ENCODE measurements at places on chromosomes 7 and 10.

GRCh38 chr7:64883113-64883905 is 19.8 kb upstream of the ZNF273 start:
- DNase-seq: no peak

DNA sequence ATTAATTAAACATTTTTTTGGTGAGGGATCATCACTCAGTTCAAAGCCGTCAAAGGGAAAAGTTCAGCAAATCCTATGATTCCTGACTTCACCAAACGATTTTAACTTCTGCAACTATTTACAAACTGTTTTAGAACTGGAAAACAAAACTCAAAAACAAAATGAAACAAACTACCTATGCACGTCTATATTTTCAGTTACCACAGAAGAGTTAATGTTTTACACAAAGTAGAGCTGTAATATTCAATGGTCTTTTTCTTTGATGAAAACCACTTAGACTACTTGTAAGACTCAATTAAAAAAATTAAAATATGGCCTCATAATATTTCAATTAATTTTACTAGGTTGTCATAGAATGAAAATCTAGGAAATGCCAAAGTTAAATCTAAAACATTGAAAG is 131.5 kb downstream of the ATE1 start:
- no peak for DNase-seq

- no peak for DNase-seq
Observed at GRCh38 chr7:36295090-36295489, 94.6 kb upstream of the ANLN start.

GRCh38 chr7:105905209-105905909 is 29.0 kb upstream of the ATXN7L1 start:
- no peak for DNase-seq

GRCh38 chr10:45408421-45409319 is 34.7 kb downstream of the ALOX5 start:
- DNase-seq: no peak

- DNase-seq: no peak
Observed at GRCh38 chr10:60003651-60004523, 97.5 kb upstream of the CCDC6 start.

- DNase-seq: no peak
Observed at GRCh38 chr7:78095549-78095948, 297.0 kb downstream of the PHTF2 start.

- no peak for DNase-seq
Observed at GRCh38 chr10:77386838-77387237, 250.8 kb downstream of the KCNMA1 start.

- no peak for DNase-seq
Observed at GRCh38 chr10:404346-404745, 269.1 kb downstream of the ZMYND11 start.

- DNase-seq: no peak
Observed at GRCh38 chr7:127959770-127960169, 71.5 kb downstream of the LRRC4 start.

- DNase-seq: peak; percentile 31
Observed at GRCh38 chr7:159030490-159031134, 114.1 kb downstream of the VIPR2 start.

- no peak for DNase-seq
Observed at GRCh38 chr10:128880159-128880725, 586.8 kb upstream of the MGMT start.

DNA sequence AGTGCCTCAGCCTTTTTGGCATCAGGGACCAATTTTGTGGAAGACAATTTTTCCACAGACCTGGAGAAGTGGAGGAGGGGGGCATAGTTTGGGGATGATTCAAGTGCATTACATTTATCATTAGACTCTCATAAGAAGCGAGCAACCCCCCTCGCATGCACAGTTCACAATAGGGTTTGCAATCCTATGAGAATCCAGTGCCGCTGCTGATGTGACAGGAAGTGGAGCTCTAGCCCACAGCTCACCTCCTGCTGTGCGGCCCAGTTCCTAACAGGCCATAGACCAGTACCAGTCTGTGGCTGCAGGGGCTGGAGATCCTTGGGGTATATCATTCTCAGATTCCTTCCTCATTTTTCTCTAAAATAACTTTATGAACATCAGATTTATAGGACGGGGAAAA is 50.8 kb downstream of the ATAD1 start:
- no peak for DNase-seq

GRCh38 chr10:124671486-124672075 is 72.6 kb downstream of the FAM53B start:
- DNase-seq: no peak

- no peak for DNase-seq
Observed at GRCh38 chr7:157412491-157413180, 75.8 kb downstream of the DNAJB6 start.
